ENCODE measurements at places on chromosomes 7 and 10.

DNA sequence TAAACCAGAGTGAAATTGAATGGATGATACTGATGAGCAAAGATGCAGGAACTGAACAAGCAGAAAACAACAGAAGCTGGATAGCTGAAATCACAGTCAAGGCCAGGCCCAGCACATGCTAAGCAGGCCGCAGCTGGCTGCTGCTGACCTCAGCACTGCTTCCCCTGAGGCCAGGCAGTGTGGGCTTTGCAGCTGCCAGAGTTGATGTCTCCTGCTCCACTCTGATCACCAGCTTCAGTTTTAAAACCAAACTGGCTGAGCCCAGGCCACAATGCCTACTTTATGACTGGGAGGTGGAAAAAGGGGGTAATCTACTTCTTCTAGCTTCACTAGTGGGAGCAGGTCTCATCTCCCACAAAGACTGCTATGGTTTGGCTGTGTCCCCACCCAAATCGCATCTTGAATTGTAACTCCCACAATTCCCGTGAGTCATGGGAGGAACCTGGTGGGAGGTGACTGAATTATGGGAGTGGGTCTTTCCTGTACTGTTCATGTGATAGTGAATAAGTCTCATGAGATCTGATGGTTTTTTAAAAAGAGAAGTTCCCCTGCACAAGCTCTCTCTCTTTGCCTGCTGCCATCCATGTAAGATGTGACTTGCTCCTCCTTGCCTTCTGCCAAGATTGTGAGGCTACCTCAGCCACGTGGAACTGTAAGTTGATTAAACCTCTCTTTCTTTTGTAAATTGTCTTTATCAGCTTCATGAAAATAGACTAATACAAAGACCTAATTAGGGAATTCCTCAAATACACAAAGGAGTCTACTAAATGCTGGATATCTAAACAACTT, 136.4 kb upstream of the ITGB1 start:
- DNase-seq = no peak

DNA sequence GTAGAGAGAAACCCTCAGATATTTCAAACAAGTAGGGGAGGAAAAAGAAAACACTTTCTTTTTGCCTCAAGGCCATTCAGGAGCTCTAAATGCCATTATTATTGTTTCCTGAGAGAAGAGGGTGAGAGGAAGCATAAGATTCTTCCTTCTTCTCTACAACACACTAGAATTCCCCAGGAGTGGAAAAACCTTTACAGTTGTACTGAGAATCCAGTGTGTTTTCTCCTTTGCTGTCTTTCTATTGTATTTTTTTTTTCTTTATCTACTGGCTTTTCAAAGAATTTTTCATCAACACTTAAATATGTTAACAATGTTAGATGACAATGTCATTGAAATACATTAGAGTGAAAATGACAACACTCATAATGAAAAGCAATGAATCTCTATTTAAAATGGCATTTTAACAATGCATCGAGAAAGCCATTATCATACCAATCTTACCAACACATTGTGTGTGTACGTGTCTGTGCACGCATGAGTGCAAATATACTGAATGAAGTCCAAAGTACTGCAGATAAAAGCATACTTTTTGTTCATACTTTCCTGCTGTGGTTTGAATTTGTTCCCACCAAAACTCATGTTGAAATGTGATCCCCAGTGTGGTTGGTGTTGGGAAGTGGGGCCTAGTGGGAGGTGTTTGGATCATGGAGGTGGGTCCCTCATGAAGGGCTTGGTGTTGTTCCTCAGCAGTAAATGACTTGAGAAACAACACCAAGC, 24.2 kb upstream of the MACC1 start:
- no peak for DNase-seq

DNA sequence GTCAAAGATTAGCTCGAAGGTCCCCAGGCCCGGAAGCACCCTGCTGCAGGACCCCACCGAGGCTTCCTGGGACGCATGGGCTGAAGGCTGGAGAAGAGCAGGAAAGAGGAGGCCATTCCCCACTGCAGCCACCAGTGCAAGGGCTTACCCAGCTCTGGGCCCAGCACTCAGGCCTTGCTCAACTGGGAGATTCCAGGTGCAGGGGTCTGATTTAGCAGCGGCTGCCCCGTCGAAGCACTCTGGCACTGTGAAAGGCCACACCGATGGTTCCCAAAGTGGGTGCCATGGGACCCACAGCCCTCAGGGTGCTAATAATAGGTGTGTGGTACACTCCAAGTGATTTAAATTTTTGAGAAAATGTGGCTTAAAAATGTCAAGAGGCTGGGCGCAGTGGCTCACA, 130.9 kb downstream of the OAT start:
- DNase-seq = no peak

DNA sequence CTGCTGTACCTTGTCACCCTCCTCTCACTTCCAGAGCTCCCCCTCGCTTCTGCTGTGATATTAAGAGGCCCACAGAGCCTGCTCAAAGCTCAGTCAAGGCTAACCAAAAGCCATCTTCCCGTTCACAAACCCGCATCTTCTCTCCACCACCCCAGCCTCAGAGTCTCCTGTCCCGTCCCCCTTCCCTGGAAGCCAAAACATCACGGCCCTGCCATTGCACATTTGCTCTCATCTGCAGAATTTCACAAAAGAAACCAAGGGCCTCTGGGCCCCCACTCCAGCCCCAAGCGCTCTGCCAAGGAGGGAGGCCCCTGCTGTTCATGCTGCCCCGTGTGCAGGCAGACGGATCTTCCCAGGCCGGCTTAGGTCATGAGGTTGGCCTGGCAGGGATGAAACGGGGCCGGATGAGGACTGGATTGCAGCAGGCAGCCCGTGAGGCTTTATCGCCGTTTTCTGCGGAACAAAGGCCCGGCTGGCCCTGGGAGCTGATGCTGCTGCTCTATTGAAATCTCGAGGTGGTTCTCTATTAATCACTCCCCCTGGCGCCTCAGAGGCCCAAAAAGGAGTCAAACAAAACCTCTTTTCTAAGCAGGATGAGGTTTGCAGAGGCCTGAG, 31.6 kb upstream of the FOXK1 start:
- DNase-seq = no peak

GRCh38 chr10:69319841-69320316, 41.6 kb downstream of the HK1 start:
- no peak for DNase-seq

- DNase-seq = no peak
Measured at GRCh38 chr7:25615593-25615992, 387.3 kb upstream of the NPVF start.

DNA sequence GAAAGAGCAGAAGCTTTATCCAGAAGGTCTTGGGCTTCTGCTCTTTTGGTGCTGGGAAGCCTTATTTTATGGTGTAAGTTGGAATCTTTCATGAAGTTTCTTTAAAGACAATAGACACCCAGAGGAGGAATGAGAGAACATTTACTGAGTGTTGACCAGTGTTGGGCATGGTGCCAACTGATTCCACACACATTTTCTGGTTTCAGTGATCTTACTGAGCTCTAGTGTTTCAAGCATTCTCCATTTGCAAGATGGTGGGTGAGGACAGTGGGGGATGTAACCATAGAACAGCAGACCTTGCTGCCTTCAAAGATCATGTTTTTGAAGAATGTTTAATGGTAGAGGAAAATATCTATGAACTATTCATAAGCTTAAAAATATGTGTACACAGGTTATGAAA, 114.6 kb downstream of the LRMDA start:
- no peak for DNase-seq

- DNase-seq = peak; percentile 85
Measured at GRCh38 chr7:26151953-26152781, at the start of gene NFE2L3. Gene NFE2L3 (plus strand): TSS chr7:26152198. CDS start chr7:26152499, 301 bp downstream.

DNA sequence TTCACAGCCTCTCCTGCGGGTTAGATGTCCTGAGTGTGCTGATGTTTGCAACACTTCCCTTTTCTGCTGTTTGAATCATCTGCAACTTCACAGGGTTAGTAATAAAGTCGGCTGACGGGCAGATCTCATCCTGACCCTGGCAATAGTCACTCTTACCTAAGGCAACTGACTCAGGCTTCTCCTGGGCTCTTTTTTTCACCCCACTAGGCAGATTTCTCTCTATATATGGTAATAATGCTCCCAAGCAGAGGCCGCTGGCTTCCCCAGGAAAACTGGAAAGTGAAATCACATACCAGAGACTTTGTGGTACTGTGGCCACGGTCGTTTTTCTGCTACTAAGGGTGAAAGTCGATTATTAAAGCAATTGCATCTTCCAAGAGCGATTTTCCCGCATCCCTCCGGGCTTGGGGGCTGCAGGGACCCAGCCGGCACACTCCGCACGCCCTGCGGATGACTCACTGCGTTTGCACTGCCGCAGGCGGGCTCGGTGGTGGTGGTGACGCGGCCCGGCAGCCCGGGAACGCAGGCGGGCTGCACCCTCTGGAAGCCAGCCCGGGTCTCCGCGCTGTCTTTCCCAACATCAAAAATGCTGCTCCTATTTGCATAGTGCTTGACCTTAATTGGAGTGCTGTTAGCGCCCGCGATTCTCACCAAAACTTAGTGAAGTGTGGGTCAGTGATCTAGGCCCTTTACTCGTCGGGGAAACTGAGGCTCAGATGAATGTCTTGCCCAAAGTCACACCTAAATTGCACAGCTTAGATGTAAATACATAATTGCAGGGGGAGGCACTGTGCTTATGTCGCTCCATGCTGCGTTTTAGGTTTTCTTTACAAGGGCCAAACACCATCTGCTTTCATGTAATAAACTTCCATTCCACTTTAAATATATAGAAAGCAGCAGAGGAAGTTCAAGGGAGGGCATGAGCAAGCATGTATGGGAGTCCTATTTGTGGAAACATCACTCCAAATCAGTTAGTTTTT, 47.6 kb upstream of the ITGB1 start:
- DNase-seq = peak; percentile 61

DNA sequence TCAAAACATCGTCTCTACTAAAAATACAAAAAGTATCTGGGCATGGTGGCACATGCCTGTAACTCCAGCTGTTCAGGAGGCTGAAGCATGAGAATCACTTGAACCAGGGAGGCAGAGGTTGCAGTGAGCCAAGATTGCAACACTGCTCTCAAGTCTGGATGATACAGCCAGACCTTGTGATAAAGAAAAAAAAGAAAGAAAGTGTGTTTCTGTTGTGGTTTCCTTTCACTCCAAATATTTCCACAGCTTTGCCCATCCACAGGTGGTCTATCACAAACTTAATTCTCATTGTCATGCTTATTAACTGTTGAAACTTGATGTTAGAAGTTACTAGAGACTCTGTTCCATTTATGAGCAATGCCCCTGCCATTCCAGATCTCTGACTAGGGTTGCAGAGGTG, 316.0 kb upstream of the SEMA3C start:
- no peak for DNase-seq

DNA sequence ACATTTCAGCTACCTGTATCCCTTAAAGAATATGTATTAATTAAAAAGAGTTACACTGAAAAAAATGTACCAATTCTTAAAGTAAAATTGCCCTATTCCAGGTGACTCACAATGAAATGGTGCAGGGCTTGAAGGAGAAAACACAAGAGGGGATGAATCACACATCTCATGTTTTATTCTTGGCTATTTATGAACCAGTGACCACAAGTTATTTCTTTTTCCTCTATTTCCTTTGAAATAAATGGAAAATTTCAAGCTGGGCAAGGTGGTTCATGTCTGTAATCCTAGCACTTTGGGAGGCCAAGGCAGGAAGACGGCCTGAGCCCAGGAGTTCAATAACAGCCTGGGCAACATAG, 106.8 kb downstream of the UBE2H start:
- DNase-seq = no peak

DNA sequence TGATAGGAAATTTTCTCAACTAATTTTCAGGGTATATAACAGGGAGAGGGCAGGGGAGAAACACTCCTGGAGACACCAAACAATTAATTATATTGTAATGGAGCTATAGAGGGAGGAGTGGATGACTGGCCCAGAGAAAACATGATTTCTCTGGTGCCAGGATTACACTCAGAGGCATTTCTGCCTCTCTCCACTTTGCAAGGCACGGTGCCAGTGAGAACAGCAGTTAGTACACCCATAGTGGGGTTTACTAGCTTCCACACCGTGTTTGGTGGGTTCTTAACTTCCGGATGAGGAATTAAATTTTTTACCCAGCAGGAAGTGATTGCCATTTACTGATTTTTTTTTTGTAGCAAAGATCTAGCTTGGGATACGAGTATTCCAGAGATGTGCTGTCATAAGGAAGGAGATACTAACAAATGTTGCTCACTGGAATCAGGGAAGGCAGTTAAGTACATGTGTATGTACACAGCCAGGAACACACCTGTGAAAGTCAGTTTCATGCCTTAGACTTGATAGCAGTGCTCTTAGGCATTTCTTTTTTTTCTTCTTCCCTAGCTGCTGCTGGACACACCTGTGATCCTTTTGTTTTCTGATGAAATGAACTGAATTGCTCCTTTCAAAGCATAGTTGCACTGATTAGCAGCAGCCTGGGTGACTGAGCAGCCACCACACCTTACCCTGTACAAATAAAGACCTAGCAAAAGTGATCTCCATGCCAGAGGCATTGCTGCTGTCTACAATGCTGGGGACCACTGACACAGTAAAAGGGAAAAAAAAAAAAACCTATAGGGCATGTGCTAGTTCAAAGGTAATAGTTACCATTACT, 58.1 kb downstream of the POLL start:
- DNase-seq = no peak

- DNase-seq = no peak
Measured at GRCh38 chr10:43453266-43453831, 16.4 kb downstream of the ZNF487 start.

GRCh38 chr10:91493313-91493712, 83.2 kb downstream of the HECTD2 start:
- DNase-seq = no peak

- DNase-seq = no peak
Measured at GRCh38 chr10:86164960-86165630, 201.5 kb downstream of the GRID1 start.

- DNase-seq = no peak
Measured at GRCh38 chr10:70920519-70920918, 32.2 kb upstream of the PCBD1 start.

DNA sequence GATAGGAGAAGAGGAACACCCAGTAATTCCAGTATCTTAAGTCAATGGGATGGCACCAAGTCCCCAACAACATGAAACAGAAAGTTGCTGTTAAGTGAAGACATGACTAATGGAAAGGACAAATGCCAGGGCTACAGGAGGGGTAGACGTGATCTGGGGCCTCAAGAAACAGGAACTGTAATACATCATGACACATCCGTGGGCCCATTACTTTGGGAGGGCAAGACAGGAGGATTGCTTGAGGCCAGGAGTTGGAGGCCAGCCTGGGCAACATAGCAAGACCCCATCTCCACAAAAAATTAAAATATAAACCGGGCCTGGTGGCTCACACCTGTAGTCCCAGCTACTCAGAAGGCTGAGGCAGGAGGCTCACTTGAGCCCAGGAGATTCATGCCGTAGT, 408.6 kb upstream of the PRKCQ start:
- DNase-seq = peak; percentile 16
